Liver (tissue), 10 donors: ENCODE measurements at places on chromosomes 12 and 14.

DNA sequence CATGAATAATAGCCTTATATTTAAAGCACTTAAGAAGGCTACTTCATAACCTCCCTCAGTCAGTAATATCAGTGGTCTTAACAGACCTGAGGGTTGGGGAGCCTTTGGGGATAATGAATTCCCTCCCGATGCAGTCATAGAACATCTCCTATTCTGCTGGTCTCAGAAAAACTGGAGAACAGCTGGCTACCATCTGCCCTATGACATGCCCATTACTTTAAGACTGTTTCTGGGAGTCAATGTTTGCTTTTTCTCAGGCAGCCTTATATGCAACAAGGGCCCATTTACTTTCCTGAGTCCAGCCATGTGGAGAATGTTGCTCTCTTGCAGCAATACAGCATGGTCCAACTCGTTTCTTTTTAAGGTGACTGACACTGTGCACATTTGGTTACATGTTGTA lies 161.7 kb upstream of the PARP11 start:
- DNase-seq: no peak
- no peaks in the 10 kb centered on the region for H3K27me3 ChIP-seq
- no peaks in the 10 kb centered on the region for H3K36me3 ChIP-seq
- H3K27ac ChIP-seq: no peak overlapping the region
- peaks cover 3% of the 10 kb centered on the region for H3K4me1 ChIP-seq

GRCh38 chr12:89783359-89784060 lies 74.9 kb upstream of the ATP2B1 start:
- no peaks in the 10 kb centered on the region for H3K36me3 ChIP-seq
- no peak overlapping the region for H3K4me3 ChIP-seq
- H3K4me1 ChIP-seq: no peaks in the 10 kb centered on the region
- H3K27me3 ChIP-seq: no peaks in the 10 kb centered on the region
- no peak for DNase-seq

- H3K27ac ChIP-seq: no peak overlapping the region
- no peak overlapping the region for H3K4me3 ChIP-seq
- H3K4me1 ChIP-seq: no peaks in the 10 kb centered on the region
- H3K36me3 ChIP-seq: no peaks in the 10 kb centered on the region
- no peak for DNase-seq
- H3K27me3 ChIP-seq: no peaks in the 10 kb centered on the region
Measured at GRCh38 chr14:93317875-93318807, 14.7 kb downstream of the BTBD7 start.

DNA sequence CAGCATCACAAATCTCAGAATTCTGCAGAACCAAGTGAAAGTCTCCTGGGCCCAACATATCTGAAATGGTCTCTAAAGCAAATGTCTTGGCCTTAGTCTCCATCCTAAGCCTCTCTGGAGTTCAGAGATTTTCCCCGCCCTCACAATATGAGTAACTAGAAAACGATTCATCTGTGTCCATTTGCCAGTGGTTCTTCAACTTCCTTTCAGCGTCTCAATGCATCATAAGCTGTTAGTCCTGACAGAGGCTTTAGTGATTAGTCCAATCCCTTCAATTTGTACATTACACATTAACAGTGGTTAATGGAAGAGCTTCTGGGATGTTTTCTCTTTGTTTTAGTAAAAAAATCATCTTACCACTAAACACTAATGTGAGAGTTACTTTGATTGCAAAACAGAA lies 17.4 kb downstream of the NPC2 start:
- no peak overlapping the region for H3K27ac ChIP-seq
- H3K36me3 ChIP-seq: peaks cover 5% of the 10 kb centered on the region
- DNase-seq: no peak
- H3K4me3 ChIP-seq: no peak overlapping the region
- H3K27me3 ChIP-seq: no peaks in the 10 kb centered on the region

DNA sequence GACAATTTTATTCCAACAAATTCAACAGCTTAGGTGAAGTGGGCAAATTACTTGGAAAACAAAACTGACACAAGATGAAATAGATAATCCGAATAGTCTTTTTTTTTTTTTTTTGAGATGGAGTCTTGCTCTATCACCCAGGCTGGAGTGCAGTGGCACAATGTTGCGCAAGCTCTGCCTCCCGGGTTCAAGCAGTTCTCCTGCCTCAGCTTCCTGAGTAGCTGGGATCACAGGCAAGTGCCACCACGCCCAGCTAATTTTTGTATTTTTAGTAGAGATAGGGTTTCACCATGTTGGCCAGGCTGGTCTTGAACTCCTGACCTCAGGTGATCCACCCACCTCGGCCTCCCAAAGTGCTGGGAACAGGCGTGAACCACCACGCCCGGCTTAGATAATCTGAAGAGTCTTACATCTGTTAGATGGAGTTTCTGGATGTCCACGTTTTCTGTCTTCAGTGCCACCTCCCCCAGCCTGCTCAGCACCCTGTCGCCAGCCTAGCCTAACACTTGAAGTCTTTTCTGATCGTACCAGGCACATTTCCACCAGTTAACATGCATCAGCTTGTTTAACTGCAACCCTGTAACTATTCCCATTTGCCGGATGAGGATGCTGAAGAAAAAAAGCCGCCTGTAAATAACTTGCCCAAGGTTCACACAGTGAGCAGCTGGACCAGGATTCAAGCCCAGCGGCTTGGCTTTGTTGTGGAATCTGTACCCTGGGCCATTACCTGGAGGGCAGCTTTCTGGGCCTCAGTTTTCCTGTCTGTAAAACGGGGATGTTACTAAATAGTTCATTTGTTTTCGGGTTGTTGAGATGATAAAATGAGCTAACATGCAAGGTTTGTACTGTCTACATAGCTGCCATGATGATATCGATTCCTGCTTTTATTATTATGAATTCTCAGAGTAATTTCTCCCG lies 26.4 kb downstream of the FBRSL1 start:
- no peaks in the 10 kb centered on the region for H3K27me3 ChIP-seq
- H3K36me3 ChIP-seq: no peaks in the 10 kb centered on the region
- H3K4me1 ChIP-seq: peaks cover 15% of the 10 kb centered on the region

DNA sequence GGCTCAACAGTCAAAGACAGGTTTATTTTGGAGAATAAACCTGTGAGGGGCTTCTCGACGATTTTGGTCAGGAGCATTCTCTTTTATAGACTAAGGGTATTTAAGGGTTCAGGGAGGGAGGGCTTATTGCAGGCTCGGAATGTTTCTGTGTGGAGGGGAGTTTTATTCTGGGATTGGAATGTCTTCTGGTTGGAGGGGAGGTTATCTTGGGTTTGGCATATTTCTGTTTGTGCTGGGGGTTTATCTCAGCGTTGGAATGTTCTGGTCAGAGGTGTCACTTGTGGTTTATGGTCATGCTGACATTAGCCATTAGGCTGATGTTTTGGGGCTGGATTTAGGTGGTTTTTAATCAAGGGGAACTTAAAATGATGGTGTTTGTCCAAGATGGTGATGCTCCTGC lies 103.9 kb downstream of the SUDS3 start:
- H3K36me3 ChIP-seq: no peaks in the 10 kb centered on the region
- H3K4me1 ChIP-seq: no peaks in the 10 kb centered on the region
- DNase-seq: no peak
- no peak overlapping the region for H3K4me3 ChIP-seq
- no peaks in the 10 kb centered on the region for H3K27me3 ChIP-seq

- H3K4me3 ChIP-seq: no peak overlapping the region
- H3K27me3 ChIP-seq: no peaks in the 10 kb centered on the region
- H3K4me1 ChIP-seq: no peaks in the 10 kb centered on the region
Measured at GRCh38 chr12:27107986-27108385, 25.6 kb upstream of the C12orf71 start.

DNA sequence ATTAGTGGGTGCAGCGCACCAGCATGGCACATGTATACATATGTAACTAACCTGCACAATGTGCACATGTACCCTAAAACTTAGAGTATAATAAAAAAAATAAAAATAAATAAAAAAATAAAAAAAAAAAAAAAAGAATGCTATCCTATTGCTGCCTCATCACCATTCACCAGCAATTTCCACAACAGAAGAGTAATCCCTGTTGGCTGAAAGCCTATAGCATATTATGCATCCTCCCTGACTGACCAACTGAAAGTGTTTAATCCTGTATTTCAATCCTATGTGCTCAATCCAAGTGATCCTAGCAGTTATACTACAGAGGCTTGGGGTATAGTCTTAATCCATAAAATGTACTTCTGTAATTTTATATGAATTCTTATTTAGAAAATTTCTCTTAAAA lies 18.5 kb downstream of the DICER1 start:
- no peak overlapping the region for H3K27ac ChIP-seq
- no peaks in the 10 kb centered on the region for H3K36me3 ChIP-seq
- no peak for DNase-seq
- H3K4me1 ChIP-seq: peaks cover 26% of the 10 kb centered on the region
